ENCODE measurements at places on chromosomes 6 and 20.
A peak's percentile ranks its signal among the peaks of the same experiment; 100 is the strongest.

GRCh38 chr6:142856624-142857232 is 88.2 kb downstream of the HIVEP2 start:
- DNase-seq = no peak

DNA sequence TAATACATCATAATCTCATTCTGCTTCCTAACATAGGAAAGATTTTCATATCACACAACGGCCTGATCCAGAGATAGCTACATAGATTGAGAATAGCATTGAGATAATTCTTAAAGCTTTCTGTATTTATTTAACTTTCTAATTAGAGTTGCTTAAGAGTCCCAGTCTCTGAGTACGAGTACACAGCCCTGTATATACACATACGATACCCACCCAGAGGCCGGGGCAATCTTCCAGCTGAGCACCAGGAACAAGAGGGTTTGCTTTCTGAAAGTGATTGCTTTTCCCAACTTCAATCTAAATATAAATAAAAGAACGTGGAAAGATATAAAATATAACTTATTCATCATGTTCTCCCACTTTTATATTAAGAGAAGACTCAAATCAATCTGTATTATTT is 313.8 kb downstream of the COL12A1 start:
- DNase-seq = no peak

- DNase-seq = no peak
Measured at GRCh38 chr6:84093441-84094435, 60.2 kb downstream of the MRAP2 start.

- DNase-seq = no peak
Measured at GRCh38 chr6:129542705-129543104, 167.3 kb downstream of the ARHGAP18 start.

GRCh38 chr6:132443206-132443605 is 41.9 kb upstream of the MOXD1 start:
- DNase-seq = peak; percentile 72

GRCh38 chr6:92369309-92369708 is 1050.0 kb downstream of the EPHA7 start:
- DNase-seq = no peak

GRCh38 chr6:111592726-111593511 is 12.8 kb downstream of the TRAF3IP2 start:
- DNase-seq = no peak

DNA sequence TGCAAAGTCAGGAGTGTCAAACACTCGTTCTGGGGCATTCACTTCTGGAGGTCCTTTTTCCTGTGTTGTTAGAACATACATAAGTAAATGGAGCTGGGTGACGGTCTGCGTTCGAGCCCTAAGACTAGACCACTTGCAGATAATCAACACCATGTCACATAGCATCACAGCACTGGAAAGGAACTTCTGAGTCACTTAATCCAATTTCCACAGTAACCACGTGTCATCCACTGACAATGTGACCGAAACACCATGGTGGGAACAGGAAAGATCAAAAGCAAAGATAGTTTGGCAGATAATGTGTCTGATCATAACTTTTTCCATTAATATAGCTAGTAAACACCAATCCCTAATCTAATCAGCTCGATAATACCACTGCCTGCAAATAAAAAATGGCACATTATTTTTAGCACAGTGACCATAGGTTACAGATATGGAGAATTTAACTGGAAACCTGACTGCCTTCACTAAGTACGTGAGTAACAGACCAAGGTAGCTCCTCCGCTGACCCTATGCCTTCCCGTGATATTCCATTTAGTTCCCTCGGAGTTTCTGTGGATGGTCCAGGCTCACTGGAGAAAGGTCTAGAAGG is 34.8 kb downstream of the WRNIP1 start:
- DNase-seq = no peak

DNA sequence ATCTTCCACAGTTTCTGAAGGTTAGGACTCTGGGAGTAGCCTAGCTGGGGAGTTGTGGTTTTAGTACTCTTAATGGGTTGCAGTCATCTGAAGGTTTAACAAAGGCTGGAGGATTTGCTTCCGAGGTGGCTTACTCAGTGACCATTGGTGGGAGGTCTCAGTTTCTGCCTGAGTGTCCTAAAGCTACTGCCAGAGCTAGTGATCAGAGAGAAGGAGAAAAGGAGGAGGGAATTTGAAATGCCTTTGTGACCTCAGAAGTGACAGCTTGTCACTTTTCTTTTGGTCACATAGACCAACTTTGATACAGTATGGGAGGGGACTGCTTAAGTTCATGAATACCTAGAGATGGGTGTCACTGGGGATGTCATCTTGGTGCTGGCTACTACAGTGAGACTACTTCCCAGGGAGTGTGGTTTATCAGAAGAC is 41.3 kb downstream of the NCOA3 start:
- DNase-seq = peak; percentile 22

- no peak for DNase-seq
Measured at GRCh38 chr20:44004306-44004915, 89.8 kb downstream of the TOX2 start.

GRCh38 chr6:169950558-169950957 is 199.1 kb downstream of the ERMARD start:
- DNase-seq = no peak

DNA sequence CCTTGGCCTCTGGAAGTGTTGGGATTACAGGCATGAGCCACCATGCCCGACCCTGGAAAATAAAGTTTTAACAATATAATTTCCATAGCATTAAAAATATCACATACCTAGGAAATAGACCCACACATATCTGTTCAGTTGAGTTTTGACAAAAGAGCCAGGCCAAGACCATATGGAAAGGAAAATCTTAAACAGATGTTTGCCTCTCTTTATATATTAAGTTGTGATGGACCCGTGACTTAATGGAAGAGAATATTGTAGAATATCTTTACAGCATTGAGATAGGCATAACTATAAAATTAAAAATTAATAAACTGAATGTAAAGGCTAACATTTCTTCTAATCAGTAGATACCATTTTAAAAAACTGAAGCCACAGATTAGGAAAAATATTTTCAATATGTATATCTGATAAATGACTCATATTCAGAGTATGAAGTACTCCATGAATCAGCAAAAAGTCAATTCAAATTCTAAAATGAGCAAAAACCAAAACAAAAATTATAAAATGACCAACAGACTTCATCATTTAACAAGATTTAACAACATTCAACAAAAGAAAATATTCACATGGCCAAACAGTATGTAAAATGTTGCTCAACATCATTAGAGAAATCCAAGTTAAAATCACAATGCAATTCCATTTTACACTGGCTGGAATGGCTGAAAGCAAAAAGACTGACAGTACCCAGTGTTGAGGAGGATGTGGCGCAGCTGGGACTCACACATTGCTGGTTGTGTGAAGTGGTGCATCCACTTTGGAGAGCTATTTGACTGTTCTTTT is 43.3 kb downstream of the GTF2H5 start:
- peak; percentile 21 for DNase-seq

- DNase-seq = no peak
Measured at GRCh38 chr6:6434151-6434550, 113.7 kb upstream of the F13A1 start.

GRCh38 chr6:24009319-24009718 is 116.7 kb upstream of the NRSN1 start:
- no peak for DNase-seq

GRCh38 chr20:50915424-50915823 is 15.8 kb downstream of the ADNP start:
- no peak for DNase-seq

DNA sequence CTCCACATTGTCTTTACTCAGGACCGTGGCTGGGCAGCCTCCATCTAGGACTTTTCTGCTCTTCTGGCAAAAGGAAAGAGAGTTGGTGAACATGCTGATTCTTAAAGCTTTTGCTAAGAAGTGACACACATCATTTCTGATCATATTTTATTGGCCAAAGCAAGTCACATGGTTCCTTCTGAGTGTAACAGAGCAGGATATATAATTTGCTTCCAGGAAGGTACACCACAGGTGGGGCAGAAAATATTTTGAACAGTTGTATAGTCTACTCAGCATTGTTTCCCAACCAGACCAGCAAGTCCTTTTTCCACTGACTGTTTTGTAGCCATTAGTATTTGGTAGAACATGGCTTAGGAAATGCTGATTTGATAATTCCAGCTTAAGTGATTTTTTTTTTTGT is 73.5 kb downstream of the AKAP7 start:
- DNase-seq = no peak

DNA sequence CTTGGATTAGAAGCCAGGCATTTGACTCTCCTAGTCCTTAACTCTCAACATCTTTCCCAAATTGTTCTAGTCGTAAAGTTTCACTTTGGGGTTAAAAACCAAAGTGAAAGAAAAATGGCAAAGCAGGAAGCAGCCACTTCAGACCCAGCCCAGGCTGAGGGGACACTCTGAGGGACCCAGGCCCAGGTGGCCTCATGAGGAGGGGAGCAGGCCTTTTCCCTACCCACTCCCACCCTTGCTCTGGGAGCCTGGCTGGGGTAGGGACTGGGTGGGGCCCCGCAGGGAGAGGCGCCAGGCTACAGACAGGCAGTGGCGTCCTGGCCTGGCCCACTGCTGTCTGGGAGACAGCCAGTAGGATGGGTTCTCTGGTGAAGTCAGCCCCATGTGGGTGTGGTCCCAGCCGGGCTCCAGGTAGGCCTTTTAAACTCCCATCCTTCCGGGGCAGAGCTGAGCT is 68.7 kb upstream of the MYL9 start:
- DNase-seq = no peak

- DNase-seq = peak; percentile 88
Measured at GRCh38 chr6:169529931-169530751, 171.7 kb downstream of the WDR27 start.

DNA sequence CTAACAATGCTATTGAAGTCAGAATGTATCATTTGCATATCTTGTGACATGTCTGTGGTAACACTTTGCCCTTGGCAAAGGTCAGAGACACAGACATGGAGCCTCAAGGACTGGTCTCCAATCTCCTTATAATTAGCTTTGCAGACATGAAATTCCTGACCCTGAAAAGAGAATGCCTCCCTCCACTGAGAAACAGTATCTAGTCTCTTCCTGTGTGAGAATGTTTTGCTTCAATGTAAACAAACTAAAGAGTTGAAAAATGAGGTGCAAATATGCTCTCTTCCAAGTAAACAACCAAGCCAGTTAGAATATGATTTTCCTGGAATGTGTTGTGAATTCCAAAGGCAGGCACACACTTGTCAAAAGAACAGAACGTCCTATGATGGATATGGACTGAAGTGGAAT is 407.1 kb upstream of the MARCKS start:
- DNase-seq = no peak

DNA sequence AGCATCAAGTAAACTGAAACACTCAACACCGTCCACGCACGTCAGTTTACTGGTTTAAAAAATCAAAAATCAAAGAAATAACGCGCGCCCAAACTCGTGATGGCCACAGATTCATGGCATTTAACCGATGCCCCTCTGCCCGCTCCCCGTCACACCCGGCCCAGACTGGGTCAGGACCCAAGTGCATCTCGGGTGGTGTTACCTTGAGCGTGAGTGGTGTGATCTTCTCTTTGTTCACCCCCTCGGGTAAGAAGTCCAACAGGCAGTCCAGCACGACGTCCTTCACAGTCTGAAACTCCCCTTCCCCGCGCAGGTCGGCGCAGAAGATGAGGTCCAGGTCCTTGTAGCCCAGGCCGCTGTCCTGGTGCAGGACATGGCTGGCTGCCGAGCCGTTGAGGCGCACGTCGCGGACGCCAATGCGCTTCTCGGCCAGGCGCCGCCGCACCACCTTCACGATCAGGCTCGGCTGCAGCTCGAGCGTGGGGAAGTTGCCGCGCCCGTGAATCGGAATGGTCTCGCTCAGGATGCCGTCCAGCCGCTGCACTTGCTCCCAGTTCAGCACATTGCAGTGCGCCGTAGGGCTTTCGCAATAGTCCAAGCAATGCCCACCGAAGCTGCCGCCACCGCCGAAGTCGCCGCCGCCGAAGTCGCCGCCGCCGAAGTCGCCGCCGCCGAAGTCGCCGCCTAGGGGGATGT is 945 bp downstream of the TENT5A start:
- no peak for DNase-seq

GRCh38 chr6:127494240-127494767 is 24.8 kb downstream of the MTCL3 start:
- DNase-seq = no peak

GRCh38 chr20:19924255-19924654 is 92.9 kb upstream of the NAA20 start:
- DNase-seq = no peak

GRCh38 chr6:162371121-162371520 is 356.4 kb downstream of the PRKN start:
- DNase-seq = no peak

DNA sequence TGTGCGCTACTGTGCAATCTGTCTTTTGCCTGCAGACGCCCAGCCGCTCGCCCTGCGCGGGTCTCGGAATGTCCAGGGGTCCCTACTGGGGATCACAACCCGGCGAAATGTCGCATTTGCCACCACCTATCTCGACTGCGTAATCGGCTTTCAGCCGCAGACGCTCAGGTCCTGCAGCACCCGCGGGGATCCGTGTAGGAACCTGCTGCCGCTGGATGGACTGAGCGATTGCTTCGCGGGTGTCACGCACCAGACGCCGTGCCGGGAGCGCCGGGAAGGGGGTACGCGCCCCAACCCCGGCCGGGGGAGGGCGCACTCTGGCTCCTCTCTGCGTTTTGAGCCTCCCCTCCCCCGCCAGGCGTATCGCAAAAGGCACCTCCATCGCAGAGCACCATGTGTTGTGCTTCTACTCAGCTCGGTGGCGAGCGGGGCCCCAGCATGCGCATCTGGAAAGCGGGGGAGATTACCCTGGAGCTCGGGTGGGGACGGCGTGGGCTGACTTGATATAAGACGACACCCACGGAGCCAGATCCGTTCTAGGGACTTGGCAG is 747 bp upstream of the PTPRA start:
- DNase-seq = no peak

GRCh38 chr6:4381381-4381780 is 246.0 kb upstream of the ECI2 start:
- DNase-seq = no peak

GRCh38 chr6:63636518-63637021 is 968 bp downstream of the PHF3 start:
- no peak for DNase-seq

DNA sequence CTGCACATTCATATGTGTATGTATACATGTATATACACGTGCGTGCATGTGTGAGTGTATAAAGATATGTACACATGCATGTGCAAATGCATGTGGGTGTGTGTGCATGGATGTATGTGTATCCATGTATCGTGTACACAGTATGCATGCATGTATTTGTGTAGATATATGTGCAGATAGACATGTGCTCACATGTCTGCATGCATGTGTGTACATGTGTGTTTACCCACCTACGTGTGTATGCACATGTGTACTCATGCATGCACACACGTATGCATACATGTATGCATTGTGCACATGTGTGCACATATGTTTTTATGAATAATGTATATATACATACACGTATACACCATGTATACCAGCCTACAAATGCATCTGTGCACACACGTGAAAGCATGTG is 80.3 kb upstream of the ZNF322 start:
- DNase-seq = no peak

- no peak for DNase-seq
Measured at GRCh38 chr6:143522039-143522600, 10.6 kb upstream of the FUCA2 start.

GRCh38 chr6:11275598-11275997 is 43.1 kb upstream of the NEDD9 start:
- DNase-seq = no peak

GRCh38 chr6:15017803-15018202 is 228.1 kb upstream of the JARID2 start:
- no peak for DNase-seq

GRCh38 chr20:38551056-38551626 is 29.9 kb upstream of the ADIG start:
- no peak for DNase-seq

GRCh38 chr20:51420111-51420510 is 122.4 kb downstream of the NFATC2 start:
- no peak for DNase-seq

- DNase-seq = no peak
Measured at GRCh38 chr6:27591699-27592480, 119.0 kb upstream of the ZNF184 start.
